Anterior cingulate cortex (tissue), 58 donors: ENCODE measurements at places on chromosomes 11 and 22.

DNA sequence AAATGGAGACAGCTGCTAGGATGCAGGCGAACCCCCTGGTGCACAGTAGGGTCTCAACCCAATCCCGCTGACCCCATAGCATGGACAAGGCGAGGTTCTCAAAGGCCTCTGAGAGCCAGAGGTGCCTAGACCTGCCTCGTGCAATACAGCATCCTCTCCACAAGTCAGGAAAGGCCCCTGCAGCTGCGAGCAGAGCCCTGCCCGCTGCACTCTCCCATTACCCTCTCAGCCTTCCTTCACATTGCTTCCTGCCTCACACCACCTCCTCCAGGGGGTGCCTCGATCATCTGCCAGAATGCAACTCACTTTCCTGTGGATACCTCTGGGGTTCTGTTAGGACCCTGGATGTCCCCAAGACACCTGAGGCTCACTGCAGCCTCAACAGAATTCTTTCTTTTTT is 42.8 kb upstream of the TCF20 start:
- no peak for DNase-seq

- DNase-seq, result no peak
These were observed 18.8 kb upstream of the GRK3 start for GRCh38 chr22:25545672-25546071.

DNA sequence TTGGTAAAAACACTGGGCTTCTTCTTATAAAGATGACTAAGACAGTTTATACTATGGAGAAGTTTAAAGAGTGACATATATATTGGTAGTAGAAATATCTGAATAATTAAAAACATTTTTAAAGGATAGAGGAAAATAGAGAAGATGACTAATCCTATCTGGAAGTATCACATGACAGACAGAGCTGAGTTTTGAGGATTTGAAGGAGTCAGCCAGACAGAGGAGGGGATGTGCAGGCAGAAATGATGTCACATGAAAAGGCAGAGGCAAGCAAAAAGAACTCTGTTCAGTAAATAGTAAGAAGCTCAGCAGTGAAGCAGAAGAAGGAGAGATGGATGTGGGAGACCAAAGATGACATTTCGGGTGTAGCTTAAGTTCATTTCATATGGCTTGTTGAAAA is 1.6 kb downstream of the OR10A2 start:
- DNase-seq, result no peak

DNA sequence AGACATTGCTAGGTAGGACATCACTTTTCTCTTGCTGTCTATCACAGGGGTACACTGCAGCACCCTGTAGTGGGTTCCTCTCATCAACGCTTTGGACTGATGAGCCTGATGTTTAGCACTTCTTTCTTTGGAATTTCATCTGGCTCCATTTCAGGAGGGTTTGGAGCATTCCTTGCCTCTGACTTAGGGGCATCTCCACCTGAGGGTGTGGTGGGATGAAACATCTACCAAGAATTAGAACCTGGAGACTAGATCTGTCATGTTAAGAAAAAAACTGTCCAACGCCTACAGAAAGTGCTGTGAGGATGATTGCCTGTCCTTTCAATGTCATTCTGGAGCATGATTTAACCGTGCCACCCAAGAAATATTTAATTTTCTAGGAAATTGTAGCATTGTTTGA is 648.4 kb downstream of the ETS1 start:
- no peak for DNase-seq

DNA sequence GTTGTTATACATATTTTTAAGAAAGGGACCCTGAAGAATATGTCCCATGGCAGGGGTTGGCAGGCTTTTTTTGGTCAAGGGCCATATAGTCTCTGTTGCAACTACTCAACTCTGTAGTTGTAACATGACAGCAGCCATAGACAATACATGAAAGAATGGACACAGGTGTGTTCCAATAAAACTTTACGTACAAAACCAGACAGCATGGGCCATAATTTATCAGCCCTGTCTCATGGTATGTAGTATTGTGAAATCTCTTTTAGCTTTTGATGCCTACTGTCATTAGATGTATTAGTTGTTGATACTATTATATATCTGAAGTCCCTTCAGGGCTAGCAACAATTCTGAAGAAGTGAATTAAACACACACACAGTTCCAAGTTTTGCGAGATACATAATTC is 2.6 kb downstream of the ZBED5 start:
- DNase-seq, result no peak

GRCh38 chr11:101446238-101446637 is 137.6 kb downstream of the TRPC6 start:
- no peak for DNase-seq

DNA sequence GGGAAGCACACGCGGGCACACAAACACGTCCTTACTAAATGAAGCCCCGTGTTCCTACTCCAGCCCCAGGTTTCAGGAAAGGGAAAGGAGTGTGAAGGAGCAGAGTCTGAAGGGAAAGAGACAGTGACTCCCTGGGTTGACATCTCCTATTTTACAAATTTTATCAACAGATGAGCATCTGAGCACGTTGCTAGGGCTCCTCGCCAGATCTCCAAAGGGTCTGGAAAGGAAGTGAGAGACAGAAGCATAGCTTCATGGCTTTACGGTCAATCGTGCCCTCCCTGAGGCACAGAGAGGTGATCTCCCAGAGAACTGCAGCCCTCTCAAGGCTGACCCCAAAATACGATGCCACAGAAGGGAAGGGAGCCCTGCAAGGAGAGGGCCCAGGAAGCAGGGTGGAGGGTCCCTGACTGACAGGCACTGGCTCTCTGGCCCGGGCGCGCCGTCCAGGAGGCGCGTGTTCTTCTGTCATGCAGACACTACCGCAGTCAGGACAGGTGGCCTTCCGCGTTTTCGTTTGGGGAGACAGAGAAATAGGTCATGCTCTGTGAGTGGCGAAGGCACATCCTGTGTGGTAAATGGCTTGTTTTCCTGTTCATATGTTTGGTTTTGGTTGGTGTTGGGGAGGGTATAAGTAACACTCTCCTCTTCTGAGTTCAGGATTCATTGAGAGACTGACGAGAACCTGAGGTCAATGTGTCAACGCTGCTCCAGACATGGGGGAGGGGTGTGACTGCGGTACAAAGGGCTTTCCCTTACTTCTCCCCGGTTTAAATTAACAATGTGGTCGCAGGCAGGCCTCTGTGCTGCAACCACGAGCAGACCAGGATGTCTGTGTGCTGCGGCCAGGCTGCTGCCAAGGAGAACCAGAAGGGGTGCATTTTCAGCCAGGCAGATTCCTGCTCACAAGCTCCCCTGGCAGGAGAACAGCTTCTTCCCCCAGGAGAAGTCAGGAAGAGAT is 813.3 kb downstream of the OPCML start:
- DNase-seq, result no peak

- no peak for DNase-seq
These were observed 88.2 kb upstream of the TP53I11 start for GRCh38 chr11:45038923-45039322.

GRCh38 chr11:123139206-123139605 is 55.8 kb downstream of the CLMP start:
- no peak for DNase-seq

- no peak for DNase-seq
These were observed 647.2 kb downstream of the NELL1 start for GRCh38 chr11:21316591-21316990.

- DNase-seq, result peak; percentile 39
These were observed 1.2 kb upstream of the DUSP8 start for GRCh38 chr11:1573077-1573902.

DNA sequence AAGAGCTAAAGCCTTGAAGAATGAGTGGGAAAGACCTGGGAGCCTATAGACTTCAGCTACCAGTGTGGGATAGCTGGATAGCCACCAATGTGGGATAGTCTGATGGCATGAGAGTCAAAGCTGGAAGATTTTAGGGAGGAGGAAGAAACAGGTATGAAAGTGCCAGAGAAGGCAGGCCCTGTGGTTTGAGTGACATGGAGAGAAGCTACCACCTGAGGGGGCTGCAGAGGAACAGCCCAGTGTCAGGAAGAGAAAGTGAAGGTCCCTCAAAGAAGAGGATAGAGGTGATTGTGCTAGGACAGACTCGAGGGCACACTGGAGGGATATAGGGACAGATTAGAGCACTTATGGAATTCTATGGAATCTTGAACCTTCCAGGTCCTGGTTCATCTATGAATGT is 23.1 kb upstream of the PAX6 start:
- DNase-seq, result no peak
